ENCODE measurements at places on chromosomes 2 and 18. TPM values are rescaled to one million over a fixed set of nuclear protein-coding genes. Genes with fewer than 3 reads are reported as not detected.

Gene ASPRV1
- 1.5 TPM for total RNA-seq

Gene CFC1
- not detected for total RNA-seq

GRCh38 chr2:120346667-120347358 lies 877 bp downstream of the INHBB start:
- no peaks in the 10 kb centered on the region for H3K36me3 ChIP-seq
- H3K4me1 ChIP-seq, result peaks cover 35% of the 10 kb centered on the region
- H3K27me3 ChIP-seq, result peaks cover 91% of the 10 kb centered on the region
- H3K4me3 ChIP-seq, result peak overlapping the region; percentile 75

Gene LBX2
- 0.57 TPM for total RNA-seq

Measured in esophagus squamous epithelium (tissue), 5 donors.